ENCODE measurements at places on chromosomes 7 and 10. TPM values are rescaled to one million over a fixed set of nuclear protein-coding genes. Genes with fewer than 3 reads are reported as not detected.
A peak's percentile ranks its signal among the peaks of the same experiment; 100 is the strongest.

DNA sequence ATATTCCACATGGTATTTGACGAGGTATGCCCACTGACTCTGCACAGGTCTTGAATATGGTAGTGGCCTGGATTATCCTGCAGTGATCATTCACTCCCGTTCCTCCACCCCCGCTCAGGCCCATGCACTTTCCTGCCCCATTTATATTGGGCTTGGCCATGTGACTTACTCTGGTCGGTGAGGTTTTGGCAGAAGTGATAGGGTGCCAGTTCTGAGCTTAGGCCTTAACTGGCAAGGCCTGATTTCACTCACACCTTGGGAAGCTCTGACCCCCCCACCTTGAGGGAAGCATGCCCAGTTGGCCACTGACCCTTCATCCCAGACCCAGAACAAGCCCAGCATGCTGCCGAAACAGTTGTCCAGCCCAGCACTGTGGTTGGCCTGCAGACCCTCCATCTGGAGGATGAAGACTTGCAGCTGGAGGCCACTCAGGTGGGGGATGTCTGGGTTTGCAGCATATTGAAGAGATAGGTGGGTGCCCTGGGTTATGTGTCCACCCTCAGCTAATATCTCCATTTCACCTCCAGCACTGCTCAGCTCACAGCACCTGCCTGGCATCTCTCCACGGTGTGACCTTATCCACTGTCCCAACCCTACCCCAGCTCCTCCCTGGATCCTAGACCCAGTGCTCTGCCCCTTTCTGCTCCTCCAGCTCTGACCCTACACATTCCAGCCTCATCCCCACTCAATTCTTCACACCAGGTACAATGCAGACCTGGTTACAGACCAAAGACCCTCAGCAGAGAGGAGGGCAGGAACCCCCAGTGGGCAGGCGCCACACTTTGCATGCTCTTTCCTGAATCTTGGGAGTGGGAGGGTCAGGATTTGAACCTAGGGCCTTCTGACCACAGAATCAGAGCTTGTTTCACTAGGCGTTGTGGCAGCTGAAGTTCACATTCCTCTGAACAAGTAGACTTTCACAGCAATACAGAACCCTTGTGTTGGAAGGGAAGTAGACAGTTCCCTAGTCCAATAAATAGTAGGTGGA lies 138.1 kb upstream of the CHST15 start:
- no peak overlapping the region for H3K27ac ChIP-seq
- no peak overlapping the region for H3K4me3 ChIP-seq
- peaks cover 14% of the 10 kb centered on the region for H3K4me1 ChIP-seq
- no peaks in the 10 kb centered on the region for H3K36me3 ChIP-seq
- DNase-seq = no peak

DNA sequence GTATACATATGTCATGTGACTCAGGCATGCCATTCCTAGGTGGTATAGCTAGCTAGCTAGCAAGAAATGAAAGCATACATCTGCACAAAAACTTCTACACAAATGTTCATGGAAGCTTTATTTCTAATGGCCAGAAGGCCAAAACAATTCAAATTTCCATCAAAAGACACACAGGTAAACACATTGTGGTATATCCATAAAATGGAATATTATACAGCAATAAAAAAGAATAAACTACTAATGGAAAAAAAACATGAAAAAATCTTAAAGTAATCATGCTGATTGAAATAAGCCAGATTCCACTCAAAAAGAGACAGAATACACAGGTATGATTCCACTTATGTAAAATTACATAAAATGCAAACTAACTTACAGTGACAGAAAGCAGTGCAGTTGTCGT lies 154.3 kb downstream of the MACC1 start:
- H3K36me3 ChIP-seq = no peaks in the 10 kb centered on the region
- H3K4me3 ChIP-seq = no peak overlapping the region
- no peak for DNase-seq
- no peaks in the 10 kb centered on the region for H3K4me1 ChIP-seq
- peaks cover 3% of the 10 kb centered on the region for H3K27me3 ChIP-seq
- no peak overlapping the region for H3K27ac ChIP-seq

DNA sequence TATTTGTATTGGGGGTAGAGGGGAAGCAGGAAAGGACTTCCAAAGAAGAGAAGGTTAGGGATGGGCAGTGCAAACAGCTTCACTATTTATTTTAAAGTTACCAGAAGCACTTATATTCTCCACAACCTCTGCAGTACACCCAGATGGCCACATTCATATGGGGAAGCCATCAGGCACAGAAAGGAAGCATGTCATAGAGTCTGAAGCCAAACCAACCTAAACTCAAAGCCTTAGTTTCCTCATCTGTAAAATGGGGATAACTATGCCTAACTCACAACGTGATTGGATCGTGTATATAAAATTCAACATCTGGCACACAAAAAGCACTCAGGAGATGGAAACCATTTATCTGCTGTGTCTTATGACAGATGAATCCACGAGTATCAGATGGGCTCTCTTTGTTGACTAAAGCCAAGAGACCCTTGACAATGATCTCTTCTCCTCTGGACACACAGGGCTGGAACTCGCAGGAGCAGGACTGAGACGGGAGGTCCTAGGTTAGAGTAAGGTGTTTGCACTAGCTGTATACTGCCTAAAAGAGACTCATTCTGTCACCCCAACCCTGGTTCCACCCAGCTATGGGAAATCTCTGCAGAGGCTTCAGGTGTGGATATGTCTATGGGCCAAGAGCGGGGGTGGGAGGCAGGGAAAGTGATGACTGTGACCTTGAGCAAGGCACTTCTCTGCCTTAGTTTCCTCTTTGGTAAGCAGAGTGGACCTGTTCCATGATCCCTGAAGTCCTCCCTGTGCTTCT lies 1.8 kb downstream of the KIAA1549 start:
- no peak for DNase-seq
- H3K27ac ChIP-seq = no peak overlapping the region
- H3K4me3 ChIP-seq = peak overlapping the region; percentile 98
- peaks cover 30% of the 10 kb centered on the region for H3K4me1 ChIP-seq

DNA sequence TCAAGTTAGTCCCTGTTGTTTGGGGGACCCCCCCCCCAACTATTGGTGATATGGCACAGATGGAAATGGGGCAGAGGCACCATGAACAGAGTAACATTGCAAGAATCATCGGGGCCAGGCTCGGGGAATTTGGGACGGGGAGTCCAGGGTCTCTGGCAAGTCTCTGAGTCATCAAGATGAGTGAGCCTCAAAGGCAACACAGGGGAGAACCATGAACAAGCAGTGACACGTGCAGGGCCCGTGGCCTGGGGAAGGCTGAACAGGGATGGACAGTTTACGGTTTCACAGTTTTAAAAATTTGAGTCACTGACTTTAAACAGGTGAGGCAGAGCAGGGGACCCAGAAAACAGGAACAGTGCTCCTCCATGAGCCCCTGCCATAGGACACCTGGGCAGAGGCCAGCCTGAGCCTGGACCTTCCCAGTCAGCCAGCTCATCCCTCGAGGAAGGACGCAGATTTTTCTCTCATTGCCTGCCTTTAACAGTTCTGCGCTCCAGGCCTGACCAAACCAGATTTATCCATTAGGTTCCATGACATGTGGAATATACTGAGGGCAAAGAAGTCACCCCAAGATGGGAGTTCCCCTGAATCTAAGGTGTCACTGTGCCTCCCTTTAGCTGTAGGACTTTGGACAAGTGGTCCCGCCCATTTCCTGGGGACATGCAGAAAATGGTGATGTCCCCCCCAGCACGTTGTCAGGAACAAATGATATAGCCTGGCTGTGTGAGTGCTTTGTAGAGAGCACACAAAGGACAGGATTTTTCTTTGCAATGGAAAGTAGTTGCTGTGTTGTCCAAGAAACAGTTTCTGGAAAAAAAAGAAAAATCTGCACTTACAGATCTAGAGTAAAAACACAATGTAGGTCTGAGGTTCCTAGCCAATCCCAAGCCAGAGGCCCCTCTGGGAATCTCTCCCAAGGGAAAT lies 23.8 kb downstream of the CHST15 start:
- peaks cover 2% of the 10 kb centered on the region for H3K27me3 ChIP-seq
- H3K27ac ChIP-seq = peak overlapping the region; percentile 84
- H3K36me3 ChIP-seq = peaks cover 10% of the 10 kb centered on the region
- peaks cover 64% of the 10 kb centered on the region for H3K4me1 ChIP-seq
- DNase-seq = no peak

DNA sequence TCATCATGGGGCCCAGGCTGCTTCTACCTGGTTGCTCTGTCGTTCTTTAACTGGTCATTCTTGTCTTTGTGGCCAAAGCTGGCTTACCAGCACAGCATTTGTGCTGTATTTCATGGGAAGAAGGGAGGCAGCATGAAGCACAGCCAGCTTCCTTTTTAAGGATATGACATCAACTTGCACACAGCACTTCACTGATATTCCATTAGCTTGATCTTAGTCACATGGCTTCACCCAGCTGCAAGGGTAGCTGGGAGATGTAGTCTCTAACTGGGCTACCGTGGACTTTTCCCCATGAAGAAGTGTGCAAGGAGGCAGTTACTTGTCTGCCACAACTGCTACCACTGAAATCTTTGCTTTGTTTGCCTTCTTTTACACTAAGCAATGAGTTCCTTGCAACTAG lies 525.2 kb downstream of the LRMDA start:
- DNase-seq = no peak
- H3K36me3 ChIP-seq = no peaks in the 10 kb centered on the region
- H3K27ac ChIP-seq = no peak overlapping the region
- H3K4me3 ChIP-seq = no peak overlapping the region
- H3K27me3 ChIP-seq = no peaks in the 10 kb centered on the region

The BAG3 gene
- 24.6 TPM for total RNA-seq
